ENCODE measurements at places on chromosomes 1 and 21.

DNA sequence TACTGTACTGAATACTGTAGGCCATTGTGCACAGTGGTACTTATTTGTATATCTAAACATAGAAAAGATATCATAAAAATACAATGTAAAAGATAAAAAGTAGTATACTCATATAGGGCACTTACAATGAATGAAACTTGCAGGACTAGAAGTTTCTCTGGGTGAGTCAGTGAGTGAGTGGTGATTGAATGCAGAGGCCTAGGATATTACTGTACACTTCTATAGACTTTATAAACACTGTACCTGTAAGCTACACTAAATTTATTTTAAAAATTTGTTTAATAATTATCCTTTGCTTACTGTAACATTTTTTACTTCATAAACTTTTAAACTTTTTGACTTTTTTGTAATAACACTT lies 82.5 kb downstream of the FGGY start:
- H3K27ac ChIP-seq = peak overlapping the region; percentile 30
- H3K36me3 ChIP-seq = no peaks in the 10 kb centered on the region
- no peak for DNase-seq

GRCh38 chr21:27561116-27561515 lies 594.2 kb upstream of the ADAMTS5 start:
- peaks cover 7% of the 10 kb centered on the region for H3K4me1 ChIP-seq
- H3K27ac ChIP-seq = no peak overlapping the region
- no peak for DNase-seq

GRCh38 chr21:39141502-39141901 lies 41.7 kb downstream of the PSMG1 start:
- no peaks in the 10 kb centered on the region for H3K27me3 ChIP-seq

DNA sequence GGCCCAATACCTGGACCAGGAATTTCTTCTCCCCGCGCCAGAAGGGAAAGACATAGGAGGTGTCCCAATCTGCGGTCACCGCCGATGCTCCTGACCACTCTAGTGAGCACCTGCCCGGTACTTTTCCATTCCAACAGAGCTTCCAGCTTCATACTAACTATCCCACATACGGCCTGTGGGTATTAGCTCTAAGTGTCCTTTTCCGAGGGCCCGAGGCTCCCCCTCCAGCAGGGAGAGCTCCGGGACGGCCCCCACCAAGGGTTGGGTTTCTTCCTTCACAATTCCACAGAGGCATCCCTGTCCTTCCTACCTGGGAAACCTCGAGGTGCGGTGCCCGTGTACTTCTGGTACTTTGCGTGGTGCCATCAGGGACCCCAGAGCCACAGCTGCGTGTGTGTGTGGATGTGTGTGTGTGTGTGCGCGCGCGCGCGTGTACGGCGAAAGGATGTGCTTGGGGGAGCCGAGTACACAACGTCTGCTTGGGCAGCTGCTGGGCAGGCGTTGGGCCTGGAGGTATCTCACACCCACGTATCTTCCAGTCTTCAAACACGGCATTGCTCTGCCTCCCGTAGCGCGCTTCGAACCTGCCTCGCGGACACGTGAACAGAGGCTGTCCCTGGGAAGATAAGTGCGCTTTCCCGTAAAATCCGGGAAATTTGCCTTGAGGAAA lies 2.4 kb upstream of the SIM2 start:
- no peak overlapping the region for H3K27ac ChIP-seq
- no peaks in the 10 kb centered on the region for H3K36me3 ChIP-seq

GRCh38 chr1:12464045-12464461 lies 154.0 kb downstream of the DHRS3 start:
- no peak for DNase-seq
- peaks cover 34% of the 10 kb centered on the region for H3K4me1 ChIP-seq
- H3K27ac ChIP-seq = no peak overlapping the region
- no peak overlapping the region for H3K4me3 ChIP-seq
- no peaks in the 10 kb centered on the region for H3K27me3 ChIP-seq
- H3K36me3 ChIP-seq = peaks cover 10% of the 10 kb centered on the region

DNA sequence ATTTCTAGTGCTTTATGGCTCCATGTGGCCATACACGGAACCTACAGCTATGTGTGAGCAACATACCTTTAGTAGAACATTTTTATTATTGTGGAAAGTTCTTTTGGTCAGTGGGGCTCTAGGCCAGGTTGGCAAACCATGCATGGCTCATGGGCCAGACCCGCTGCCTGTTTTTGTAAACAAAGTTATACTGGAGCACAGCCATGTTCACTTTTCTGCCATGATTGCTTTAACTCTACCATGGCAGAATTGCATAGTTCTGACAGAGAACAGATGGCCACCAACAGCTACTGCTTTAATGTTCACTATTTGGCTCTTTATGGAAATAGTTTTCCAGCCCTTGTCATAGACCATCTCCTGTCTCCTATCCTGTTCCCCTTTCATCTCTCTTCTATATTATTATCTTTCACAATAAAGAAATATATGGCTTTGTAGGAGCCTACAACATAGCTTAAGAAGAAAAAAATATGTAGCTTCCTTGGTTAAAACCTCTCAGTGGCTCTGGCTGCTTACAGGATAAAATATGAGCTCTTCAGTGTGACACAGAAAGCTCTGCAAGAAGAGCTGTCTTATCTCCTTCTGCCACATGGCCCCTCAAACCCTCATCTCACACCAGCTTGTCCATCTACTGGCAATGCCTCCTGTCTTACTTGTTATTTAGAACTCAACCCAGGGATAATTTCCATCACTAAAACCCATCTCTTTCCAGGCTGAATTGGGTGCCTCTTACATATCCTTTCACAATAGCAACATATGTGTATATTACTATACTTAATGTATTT lies 54.6 kb upstream of the RWDD3 start:
- no peak overlapping the region for H3K27ac ChIP-seq
- H3K4me3 ChIP-seq = no peak overlapping the region
- no peak for DNase-seq
- no peaks in the 10 kb centered on the region for H3K4me1 ChIP-seq
- H3K27me3 ChIP-seq = no peaks in the 10 kb centered on the region
- no peaks in the 10 kb centered on the region for H3K36me3 ChIP-seq

GRCh38 chr1:88647249-88647645 lies 36.8 kb upstream of the PKN2 start:
- DNase-seq = no peak
- no peak overlapping the region for H3K27ac ChIP-seq
- H3K4me1 ChIP-seq = no peaks in the 10 kb centered on the region
- no peak overlapping the region for H3K4me3 ChIP-seq
- 0 out of 2 replicates have a peak, but pooled peaks cover 5% of the 10 kb centered on the region for H3K27me3 ChIP-seq

DNA sequence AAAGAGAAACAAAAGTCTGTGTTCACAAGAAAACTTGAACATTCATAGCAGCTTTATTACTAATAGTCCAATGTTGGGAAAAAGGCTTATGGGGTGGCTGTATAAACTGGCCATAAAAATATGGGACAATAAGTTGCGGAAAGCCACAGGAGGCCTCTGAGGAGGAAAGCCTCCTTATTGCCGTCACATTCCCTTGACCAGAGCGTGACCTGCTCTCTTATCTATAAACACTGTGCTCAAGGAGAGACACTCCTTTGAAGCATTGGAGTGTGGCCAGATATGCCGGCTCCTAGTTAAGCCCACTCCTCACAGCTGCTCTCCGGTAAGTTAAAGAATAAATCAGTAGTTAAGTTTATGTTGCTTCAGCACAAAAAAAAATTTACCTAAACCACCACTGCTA lies 19.7 kb downstream of the OR6Y1 start:
- H3K4me3 ChIP-seq = no peak overlapping the region
- H3K4me1 ChIP-seq = no peaks in the 10 kb centered on the region
- H3K27me3 ChIP-seq = no peaks in the 10 kb centered on the region
- no peaks in the 10 kb centered on the region for H3K36me3 ChIP-seq
- no peak overlapping the region for H3K27ac ChIP-seq
- DNase-seq = no peak

GRCh38 chr1:11253226-11253625 lies 9.1 kb downstream of the MTOR start:
- no peak overlapping the region for H3K4me3 ChIP-seq
- peaks cover 71% of the 10 kb centered on the region for H3K36me3 ChIP-seq
- DNase-seq = no peak
- no peak overlapping the region for H3K27ac ChIP-seq
- no peaks in the 10 kb centered on the region for H3K27me3 ChIP-seq
- H3K4me1 ChIP-seq = no peaks in the 10 kb centered on the region

GRCh38 chr1:114231301-114231700 lies 77.6 kb upstream of the SYT6 start:
- H3K27me3 ChIP-seq = peaks cover 4% of the 10 kb centered on the region
- H3K36me3 ChIP-seq = no peaks in the 10 kb centered on the region
- no peak overlapping the region for H3K27ac ChIP-seq
- no peak for DNase-seq
- no peak overlapping the region for H3K4me3 ChIP-seq

DNA sequence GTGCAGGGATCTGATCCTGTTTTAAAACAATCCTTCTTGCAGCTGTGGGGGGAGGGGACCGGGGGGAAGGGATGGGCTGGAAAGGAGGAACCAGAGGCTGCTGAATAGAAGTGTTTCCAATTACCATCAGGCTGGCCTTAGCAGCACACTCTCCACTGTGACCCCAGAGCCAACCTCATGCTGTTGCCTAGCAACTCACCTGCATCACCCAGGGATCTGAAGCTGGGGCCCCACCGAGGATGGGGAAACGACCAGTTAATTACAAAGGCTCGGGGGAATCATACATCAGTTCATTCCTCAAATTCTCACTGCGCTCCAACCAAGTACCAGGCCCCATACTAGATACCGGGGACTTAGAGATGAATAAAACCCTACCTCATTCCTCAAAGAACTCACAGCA lies 11.9 kb upstream of the GPX7 start:
- no peaks in the 10 kb centered on the region for H3K36me3 ChIP-seq
- no peak overlapping the region for H3K27ac ChIP-seq
- DNase-seq = no peak
- H3K4me1 ChIP-seq = no peaks in the 10 kb centered on the region

DNA sequence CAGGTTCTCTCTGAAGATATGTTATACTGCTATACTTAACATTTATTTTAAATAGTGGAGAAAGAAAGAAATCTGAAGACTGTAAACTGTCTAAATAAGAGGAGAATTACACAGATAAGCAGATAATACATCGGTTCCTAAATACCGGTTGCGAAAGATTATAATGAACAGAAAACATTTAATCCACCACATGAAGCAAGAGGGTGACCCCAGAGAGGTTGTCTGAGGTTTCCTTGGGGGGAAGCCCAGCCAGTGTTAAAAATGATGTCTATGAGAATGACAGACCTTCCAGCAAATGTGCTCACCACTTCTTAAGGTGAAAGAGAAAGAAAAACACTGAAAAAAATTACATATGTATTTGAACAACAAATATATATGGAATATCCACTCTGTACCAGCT lies 356.4 kb upstream of the KAZN start:
- H3K4me1 ChIP-seq = no peaks in the 10 kb centered on the region
- H3K4me3 ChIP-seq = no peak overlapping the region
- no peak for DNase-seq
- H3K27ac ChIP-seq = no peak overlapping the region
